ENCODE measurements at places on chromosomes 5 and 9.

- DNase-seq = no peak
Observed at GRCh38 chr5:23208959-23209431, 298.4 kb upstream of the PRDM9 start.

GRCh38 chr9:88749420-88749819 lies 214.4 kb downstream of the NXNL2 start:
- DNase-seq = no peak

GRCh38 chr5:25540628-25541027 lies 895.9 kb upstream of the CDH10 start:
- DNase-seq = no peak

DNA sequence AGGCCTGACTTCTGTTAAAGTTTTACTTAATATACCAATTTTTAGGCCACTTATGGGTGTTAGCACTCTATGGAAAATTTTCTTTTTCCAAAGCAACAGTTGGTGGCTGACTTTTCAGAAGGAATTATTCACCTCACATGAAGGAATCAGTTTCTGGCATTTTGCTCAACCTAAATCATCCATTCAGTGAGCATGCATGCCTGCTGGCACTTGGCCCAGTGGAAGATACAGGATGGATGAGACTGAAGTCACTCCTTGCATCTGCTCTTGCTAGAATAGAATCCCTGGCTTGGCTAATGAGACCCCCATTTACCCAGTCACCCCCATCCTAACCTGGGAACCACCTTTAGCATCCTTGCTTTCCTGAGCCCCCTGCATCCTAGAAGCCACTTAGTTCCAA lies 131.7 kb downstream of the WDR41 start:
- no peak for DNase-seq

GRCh38 chr5:149632311-149633251 lies 51.3 kb downstream of the ARHGEF37 start:
- no peak for DNase-seq

DNA sequence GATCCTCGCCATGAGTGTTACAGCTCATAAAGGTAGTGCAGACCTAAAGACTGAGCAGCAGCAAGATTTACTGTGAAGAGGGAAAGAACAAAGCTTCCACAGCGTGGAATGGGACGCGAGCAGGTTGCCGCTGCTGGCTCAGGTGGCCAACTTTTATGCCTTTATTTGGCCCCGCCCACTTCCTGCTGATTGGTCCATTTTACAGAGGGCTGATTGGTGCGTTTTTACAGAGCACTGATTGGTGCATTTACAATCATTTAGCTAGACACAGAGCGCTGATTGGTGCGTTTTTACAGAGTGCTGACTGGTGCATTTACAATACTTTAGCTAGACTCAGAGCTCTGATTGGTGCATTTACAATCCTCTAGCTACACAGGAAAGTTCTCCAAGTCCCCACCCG lies 13.9 kb downstream of the PLK2 start:
- no peak for DNase-seq

GRCh38 chr9:98720402-98720801 lies 11.7 kb upstream of the GABBR2 start:
- DNase-seq = no peak

GRCh38 chr5:91018200-91018599 lies 364.9 kb downstream of the ARRDC3 start:
- no peak for DNase-seq

GRCh38 chr9:129126749-129127618 lies 15.8 kb downstream of the PTPA start:
- no peak for DNase-seq

GRCh38 chr5:175752826-175753535 lies 95.1 kb downstream of the HRH2 start:
- no peak for DNase-seq

- DNase-seq = no peak
Observed at GRCh38 chr5:113546703-113547183, 33.2 kb downstream of the YTHDC2 start.

GRCh38 chr9:105006514-105006913 lies 78.6 kb upstream of the ABCA1 start:
- no peak for DNase-seq

DNA sequence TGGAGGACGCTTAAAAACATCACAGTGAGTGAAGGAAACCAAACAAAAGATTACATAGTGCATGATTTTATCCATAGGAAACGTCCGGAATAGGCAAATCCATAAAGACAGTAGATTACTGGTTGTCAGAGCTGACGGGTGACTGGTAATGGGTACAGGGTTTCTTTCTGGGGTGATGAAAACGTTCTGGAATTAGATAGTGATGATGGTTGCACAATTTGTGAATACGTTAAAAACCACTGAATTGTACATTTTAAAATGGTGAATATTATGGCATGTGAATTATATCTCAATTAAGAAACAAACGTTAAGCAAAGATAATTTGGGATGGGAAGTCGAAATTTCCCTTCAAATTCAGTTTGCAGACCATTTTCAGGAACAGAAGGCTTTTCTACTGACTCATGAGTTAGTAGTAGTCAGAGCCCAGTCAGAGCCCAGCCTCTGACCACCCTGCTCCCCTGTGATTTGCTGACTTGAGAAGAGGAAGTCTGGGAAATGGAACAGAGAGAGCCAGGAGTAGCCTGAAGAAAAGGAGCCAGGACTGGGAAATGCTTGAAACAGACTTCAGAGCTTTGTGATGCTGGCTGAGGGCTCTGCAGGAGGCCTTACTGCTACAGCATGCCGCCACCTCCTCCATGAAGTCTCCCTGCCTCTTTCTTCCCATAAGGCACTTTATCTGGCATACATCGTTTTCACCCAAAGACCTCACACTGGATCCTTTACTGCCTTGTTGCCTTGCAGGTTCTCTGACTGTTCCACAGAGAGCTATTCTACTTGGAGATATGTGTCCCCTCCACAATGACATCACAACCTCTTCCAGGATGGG lies 46.4 kb upstream of the CTNNA1 start:
- no peak for DNase-seq

DNA sequence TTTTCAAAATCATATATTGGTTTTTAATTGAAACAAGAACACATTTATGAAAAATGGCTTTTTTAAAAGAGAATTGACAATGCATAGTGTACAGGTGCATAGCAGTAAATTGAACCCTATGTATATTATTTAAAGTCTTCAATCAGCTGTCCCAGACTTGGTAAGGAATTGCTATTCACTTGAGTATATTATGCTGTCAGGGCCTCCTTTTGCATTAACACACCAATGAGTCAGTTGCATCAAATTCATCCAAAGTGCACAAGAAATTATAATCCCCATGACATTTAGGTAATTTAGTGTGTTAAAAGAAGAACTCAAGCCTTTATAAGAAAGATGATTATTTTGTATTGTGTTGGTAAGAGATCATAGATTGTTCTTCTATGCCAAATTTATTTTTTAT lies 748.8 kb upstream of the RIOK2 start:
- DNase-seq = no peak

DNA sequence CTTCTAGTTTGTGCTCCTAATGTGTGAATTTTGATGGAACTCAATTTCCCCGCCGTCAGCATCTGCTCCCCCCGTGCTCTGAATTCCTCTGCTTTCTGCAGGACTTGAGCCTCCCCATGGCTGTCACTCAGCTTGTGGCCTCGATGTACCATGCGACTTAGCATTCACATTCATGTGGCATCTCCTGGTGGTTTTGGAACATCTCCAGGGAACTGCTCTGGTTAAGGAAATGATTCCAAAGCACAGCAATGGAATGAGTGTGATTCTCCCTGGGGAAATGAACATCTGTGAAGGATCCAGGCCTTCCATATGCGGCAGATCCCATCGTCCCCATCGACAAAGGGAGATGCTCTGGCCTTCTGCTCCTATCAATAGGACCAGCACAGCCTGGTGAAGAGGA lies 119.0 kb downstream of the ENTREP1 start:
- no peak for DNase-seq

GRCh38 chr9:128323212-128323730 lies 632 bp downstream of the COQ4 start:
- DNase-seq = no peak

DNA sequence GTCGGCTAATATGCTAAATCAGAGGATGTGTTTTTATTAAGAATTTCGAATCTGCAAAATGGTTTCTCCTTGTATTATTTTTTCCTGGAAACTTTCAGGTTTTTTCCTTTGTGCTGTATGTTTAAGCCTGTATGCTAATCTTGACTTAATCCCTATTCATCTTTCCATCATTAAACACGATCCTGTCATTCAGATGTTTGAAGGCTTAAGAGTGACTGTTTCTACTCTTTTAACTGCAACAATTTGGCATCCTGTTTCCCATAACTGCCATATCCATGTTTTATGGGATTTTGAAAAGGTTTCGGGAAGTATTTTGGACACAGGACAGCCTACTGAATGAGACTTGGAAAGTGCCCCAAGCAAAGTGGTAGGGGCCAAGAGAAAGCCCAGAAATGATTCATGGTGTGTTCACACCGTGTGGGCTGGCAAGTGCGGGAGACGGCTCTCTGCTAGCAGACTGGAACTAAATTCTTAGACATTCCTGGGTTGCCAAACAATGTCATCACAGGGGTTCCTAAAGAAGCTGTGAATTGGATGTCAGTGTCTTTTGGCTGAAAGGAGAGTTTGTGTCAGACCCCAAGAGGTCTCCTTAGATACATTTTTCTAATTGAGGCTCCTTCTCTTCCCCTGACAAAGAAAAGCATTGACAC lies 125.4 kb upstream of the ADAMTS16 start:
- no peak for DNase-seq

- DNase-seq = no peak
Observed at GRCh38 chr5:126488443-126489065, 65.3 kb downstream of the GRAMD2B start.

DNA sequence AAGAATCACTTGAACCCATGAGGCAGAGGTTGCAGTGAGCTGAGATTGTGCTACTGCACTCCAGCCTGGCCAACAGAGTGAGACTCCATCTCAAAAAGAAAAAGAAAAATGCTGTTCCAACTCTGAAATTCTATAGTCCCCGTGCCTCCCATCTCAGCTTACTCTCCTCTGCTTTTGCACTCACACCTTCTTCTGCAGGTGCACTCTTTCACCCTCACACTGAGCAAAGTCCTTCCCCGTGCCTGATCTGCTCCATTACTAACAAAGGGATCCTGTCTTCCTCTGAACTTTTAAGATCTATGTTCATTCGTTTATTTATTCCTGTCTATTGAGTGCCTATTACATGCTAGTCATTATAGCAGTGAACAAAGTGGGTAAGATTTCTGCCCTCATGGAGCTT lies 47.8 kb downstream of the SUSD1 start:
- no peak for DNase-seq

DNA sequence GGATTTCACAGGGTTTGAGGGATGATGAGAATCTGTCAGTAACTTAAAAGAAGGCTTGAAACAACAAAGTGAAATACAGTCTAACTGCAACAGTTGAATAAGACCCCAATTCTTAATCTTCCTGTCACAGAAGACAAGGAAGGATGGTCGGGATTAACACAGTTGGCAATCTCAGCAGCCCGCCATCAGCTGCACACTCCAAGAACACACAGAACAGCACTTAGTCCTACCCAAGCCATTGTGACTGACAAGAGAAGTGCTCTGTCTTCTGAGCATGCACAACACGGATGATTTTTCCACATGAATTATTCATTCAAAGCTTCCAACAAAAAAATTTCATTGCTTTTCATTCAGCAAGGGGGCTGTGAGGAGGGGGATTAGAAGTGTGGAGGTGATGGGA lies 576.1 kb downstream of the TLE4 start:
- no peak for DNase-seq

DNA sequence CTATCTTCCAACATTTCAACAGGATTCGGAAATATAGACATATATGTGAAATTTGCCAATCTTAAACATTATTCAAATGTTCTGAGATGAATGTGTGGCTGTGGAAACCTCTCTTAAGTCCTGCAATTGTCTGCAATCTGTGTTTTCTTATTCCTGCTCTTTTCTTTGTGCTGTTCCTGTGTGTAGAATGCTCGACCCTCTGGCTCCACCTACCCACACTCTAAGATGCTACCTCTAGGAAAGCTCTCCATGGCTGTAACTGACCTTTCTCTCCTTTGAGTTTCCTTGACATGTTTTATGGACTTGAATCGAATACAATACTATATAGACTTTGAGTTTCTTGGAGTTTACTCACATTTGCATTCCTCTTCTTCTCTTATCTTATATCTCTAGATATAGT lies 120.6 kb upstream of the ASTN2 start:
- no peak for DNase-seq

DNA sequence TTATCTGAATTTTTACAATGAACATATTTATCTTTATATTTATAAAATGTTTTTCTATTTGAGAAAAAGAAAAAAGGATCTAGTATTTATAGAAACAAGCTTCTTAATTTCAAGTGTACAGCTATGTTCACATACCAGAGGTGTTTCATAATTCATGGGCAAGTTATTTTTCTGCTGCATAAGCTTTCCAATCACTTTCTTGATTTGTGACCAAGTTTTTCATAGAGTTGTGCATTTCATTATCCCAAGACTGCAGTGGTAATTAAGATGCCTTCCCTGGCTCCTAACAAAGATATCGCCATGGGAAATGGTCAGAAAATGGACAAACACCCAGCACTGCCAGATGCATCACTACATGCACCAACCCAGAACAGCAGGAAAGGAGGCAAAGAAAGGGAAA lies 124.6 kb downstream of the GNAQ start:
- DNase-seq = no peak

DNA sequence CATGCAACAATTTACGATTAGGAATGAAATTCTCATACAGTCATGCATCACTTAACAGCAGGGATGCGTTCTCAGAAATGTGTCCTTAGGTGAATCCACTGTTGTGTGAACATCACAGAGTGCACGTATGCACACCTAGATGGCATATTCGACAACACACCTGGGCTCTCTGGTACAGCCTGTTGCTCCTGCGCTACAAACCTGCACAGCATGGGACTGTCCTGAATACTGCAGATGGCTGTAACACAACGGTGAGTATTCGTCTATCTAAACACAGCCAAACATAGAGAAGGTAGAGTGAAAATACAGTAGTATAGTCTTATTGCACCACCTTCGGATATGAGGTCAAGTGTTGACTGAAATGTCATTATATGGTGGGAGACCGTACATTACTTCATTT lies 44.0 kb upstream of the LCP2 start:
- DNase-seq = no peak

DNA sequence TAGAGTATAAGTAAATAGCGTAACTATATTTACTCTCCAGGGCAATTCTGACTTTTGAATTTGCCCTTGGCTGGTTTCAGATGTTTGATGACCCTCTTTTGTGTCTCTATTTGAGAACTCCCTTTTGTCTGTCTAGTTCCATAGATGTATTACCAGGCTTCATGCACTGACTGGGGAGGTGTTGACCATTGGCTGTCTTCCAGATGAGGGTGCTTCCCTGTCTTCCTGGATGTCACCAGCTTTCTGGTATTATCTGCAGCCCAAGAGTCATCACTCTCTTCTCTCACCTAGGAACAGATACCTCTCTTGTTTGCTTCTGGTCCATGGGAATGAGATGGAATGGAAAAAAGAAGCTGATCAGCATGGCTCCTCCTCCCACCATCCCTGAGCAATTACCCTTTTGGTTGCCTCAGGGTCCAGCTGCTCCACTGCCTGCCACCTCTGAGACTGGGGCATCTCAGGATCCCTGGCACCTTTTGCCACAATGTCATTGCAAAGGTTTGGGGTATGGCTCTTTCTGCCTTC lies 58.7 kb upstream of the TMED7 start:
- DNase-seq = no peak
